Stimulated activated CD4-positive, alpha-beta T cell treated with anti-CD3 and anti-CD28 coated beads, Interleukin-2, amount 100 ng/mL, for 4 hours (primary cell): ENCODE measurements at places on chromosomes 11 and 22.

GRCh38 chr11:123253911-123254310 lies 58.9 kb upstream of the CLMP start:
- no peak for DNase-seq

GRCh38 chr11:119355091-119355843 lies 8.8 kb upstream of the MFRP start:
- no peak for DNase-seq

GRCh38 chr11:16015741-16016467 lies 340.4 kb downstream of the SOX6 start:
- no peak for DNase-seq

DNA sequence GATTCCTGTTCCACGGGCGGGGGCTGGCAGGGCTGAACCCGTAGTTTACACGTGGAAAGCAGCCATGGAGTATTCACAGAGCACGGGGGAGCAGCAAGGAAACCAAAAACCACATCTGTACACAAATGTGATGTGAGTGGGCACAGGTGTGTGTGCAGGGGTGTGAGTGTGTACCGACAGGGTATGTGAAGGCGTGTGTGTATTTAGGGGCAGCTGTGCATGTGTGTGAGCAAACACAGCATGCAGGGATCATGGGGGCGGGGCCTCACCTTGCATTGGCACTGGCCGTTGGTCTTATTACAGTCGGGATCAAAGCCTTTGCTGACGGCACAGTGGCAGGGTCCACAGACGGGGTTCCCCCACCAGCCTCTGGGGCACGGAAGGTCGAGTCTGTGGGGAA lies 58.4 kb downstream of the TRMU start:
- no peak for DNase-seq

DNA sequence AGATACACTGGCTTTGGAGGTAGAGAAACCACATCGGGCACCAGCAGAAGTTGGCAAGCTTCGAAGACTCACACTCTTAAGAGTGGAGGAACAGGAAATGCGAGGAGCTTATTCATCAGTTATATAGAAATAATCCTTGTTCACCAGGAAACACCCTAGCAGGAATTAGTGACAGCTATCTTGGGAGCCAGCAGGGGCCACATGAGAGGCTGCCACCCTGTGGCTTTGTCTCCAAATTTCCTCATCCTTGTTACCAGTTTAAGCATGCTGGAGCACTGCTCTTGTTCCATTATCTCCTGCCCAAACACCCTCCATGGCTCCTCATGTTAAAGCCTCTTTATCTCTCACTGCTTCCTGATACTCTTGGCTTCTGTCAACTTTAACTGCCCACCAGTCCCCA lies 131.0 kb downstream of the PLEKHA7 start:
- no peak for DNase-seq

GRCh38 chr11:11570823-11571222 lies 51.0 kb downstream of the GALNT18 start:
- no peak for DNase-seq

GRCh38 chr11:58495906-58496305 lies 12.0 kb downstream of the OR5B21 start:
- no peak for DNase-seq

DNA sequence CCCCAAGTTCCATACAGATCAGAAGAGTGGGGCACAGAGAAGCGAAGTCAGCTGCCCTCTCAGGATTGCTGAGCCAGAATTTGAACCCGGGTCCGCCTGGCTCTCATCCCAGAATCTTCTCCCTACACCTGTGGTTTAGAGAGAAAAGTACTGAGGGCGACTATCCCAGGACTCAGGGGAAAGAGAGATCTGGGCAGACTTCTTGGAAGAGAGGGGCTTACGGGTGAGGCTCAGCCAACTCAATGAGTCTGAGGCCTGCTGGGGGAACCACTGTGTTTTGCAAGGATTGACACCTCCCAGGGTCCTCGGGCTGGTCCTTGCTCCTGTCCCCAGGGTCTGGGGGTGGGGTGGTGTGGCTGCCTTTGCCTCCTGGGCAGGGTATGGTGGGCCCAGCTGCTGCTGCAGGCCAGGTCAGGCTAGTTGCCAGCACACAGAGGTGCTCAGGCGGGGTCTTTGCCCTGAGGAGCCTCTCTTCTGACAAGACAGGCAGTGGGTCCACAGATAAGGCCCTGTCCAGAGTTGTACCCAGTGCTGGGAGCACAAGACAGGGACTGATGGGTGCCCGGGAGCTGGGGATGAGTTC lies 1.2 kb downstream of the CAPN5 start:
- no peak for DNase-seq

DNA sequence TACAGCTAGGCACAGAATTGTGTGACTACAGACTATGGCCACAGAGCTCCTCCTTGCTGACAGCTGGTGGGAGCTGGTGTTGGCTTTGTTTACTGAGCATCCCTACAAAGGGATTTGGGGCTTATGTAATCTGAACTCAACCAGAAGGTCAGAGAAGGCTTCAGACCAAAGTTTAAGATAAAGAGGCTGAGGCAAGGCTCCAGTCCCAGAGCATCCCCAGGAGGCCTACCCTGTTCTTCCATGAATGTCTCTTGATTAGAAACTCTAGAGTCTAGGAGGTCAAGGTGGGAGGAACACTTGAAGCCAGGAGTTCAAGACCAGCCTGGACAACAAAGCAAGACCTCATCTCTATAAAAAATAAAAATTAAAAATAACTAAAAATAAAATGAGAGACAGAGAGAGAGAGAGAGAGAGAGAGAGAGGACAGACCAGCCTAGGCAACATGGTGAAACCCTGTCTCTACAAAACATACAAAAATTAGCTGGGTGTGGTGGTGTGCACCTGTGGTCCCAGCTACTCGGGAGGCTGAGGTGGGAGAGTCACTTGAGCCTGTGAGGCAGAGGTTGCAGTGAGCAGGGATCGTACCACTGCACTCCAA lies 125.5 kb upstream of the SERPIND1 start:
- DNase-seq: no peak

- no peak for DNase-seq
These were observed 726.9 kb upstream of the TENM4 start for GRCh38 chr11:80167766-80168165.

- DNase-seq: no peak
These were observed 39.5 kb downstream of the CHRDL2 start for GRCh38 chr11:74691755-74692154.

DNA sequence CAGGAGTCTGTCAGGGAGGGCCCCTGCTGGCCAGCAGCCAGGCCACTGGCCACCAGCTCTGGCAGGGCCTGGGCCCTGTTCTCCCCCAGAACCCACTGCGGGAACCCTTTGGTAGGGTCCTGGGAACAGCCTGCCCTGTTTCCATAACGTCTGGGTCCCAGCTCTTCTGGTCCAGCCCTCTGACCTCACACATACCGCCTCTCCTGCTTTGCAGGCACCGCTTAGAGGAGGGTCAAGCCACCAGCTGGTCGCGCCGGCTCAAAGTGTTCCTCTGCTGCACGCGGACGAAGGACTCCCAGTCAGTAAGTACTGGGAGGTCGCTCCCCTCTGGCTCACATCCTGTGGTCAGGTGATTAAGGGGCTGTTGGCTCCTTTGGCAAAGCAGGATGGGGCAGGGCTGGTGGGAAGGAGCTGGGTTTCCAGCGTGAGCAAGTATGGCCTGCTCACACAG lies 26.6 kb upstream of the MYRF start:
- DNase-seq: no peak

DNA sequence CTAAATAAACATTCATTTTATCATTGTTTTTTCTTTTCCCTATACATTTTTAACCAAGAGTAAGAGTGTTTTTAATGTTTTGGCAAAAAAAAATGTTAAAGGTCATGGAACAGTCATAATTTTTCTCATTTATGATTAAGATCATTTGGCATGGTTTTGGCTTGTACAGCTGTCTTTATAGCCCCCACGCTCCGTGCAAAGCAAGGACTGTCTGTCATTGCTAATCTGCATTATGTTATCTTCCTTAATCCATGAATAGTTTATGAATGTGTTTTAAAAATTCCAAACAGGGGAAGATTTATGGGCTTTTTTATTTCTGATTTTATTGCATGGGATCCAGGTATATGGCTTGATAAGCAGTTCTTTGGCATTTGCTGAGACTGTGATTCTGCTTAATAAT lies 28.1 kb downstream of the PGM2L1 start:
- no peak for DNase-seq

DNA sequence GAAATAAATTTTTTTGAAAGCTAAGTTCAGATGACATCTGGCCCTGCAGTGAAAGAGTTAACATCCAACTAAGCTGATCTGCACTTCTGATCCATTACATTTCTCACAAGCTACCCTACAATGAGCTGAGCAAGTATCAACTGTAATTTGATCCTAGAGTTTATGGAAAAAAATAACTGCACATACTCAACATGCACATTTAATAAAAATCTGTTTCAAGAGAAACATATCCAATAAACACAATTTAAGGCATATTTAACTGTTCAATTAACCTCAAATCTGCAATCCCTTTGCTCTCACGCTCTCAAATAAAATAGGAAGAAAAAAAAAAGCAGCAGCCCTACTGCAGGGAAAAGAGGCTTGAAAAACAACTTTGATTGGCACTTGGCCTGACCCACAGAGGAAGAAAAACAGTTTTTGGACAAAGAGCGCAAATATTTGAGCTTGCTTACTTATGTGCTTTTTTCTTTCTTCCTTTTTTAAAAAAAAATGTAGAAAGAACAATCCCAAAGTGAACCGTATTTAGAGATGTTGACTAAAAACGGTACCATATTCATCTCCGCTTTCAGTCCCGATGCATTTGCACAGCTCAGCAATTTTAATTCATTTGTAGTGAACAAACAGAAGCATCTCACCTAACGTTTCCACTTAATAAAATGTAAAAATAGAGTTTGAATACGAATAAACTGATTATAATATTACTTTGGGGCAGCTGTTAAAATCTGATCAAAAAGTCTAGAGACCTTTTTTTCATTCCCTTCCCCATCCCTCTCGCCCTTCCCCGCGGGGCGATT lies 1.6 kb downstream of the SESN3 start:
- no peak for DNase-seq

DNA sequence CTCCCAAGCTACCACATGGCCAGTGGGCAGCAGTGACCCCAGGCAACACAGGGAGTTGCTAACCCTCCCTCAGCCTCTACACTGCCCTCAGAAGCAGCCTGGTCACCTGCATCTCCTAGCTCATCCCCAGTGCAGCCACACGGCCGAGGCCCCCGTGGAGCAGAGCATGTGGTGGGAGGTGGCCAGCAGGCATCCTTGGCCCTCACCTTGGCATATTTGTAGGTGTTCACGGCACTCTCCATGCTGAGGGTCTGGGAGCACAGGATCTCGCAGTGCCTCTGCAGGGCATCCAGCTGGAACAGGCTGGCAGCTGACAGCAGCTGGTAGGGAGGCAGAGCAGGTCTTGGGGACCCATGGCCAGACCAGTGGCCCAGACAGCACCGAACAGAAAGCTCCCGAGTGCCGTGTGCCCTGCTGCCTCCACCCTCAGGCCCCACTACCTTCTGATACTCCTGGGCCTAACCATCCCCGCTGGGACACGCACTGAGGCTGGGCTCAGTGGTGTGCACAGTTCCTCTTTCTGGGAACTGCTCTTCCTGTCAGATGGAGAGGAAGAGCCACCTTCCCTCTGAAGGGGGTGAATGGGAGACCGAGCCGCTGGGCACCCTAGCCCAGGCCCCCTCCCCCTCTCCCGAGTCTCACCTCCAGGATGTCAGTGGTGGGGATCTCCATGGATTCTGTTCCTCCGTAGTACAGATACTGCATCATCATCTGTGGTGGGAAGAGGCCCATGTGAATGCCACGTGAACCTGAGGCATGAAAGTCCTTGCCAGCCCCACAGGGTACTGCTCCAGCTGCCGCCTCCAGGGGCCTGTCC lies 48.8 kb downstream of the NAT10 start:
- DNase-seq: no peak

- DNase-seq: no peak
These were observed 29.6 kb downstream of the MARK2 start for GRCh38 chr11:63868399-63869064.

GRCh38 chr22:31238057-31238456 lies 26.0 kb downstream of the LIMK2 start:
- no peak for DNase-seq

GRCh38 chr11:134020598-134020997 lies 48.3 kb upstream of the JAM3 start:
- DNase-seq: no peak

- DNase-seq: no peak
These were observed 2093.5 kb downstream of the LRRC4C start for GRCh38 chr11:39365809-39366436.

GRCh38 chr11:111814106-111814505 lies 47.9 kb upstream of the PPP2R1B start:
- DNase-seq: no peak

- DNase-seq: no peak
These were observed 90.1 kb downstream of the ETS1 start for GRCh38 chr11:128497061-128497775.

- DNase-seq: no peak
These were observed 61.0 kb downstream of the ISX start for GRCh38 chr22:35126993-35127392.

GRCh38 chr11:32385998-32386397 lies 49.3 kb downstream of the WT1 start:
- DNase-seq: no peak

GRCh38 chr11:31720225-31720624 lies 90.9 kb downstream of the PAX6 start:
- no peak for DNase-seq
